Right ventricle myocardium inferior (tissue), 1 donor: ENCODE measurements at places on chromosomes 11 and 22.
A peak's percentile ranks its signal among the peaks of the same experiment; 100 is the strongest.

DNA sequence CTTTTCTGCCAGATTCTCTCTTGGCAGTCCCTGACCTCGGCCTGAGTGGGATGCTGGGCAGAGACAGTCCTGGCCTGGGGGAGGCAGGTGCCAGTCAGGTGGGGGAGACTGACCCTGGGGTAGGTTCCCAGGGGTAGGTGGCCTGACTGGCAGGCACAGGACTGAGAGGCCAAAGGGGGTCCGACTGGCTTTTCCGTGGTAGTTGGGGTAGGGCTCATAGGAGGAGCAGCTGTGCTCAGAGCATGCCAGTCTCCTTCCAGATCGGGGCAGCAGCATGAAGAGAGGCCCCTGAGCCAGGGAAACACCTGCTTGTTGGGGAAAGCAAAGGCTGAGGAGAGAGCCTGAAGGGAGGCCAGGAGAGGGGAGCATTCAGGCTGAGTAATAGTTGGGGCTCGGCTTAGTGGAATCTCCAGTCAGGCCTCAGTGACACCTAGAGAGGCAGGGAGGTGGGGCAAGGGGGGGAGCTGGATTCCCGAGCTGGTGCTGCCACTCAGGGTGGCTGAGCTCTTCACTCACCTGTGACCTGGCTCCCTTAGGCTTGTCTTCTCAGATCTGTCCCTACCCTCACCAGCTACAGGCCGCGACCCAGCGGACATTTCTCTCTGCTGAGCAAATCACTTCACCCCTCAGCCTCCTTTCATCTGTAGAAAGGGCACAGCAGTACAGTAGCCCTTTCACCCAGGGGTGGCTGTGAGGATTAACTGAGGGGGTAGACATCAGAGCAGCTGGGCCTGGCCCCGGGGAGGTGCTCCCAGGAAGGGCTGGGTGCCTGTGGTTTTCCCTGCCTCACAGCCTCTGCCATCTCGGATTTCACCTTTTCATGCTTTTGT is 26.2 kb downstream of the MCM5 start:
- DNase-seq = no peak

DNA sequence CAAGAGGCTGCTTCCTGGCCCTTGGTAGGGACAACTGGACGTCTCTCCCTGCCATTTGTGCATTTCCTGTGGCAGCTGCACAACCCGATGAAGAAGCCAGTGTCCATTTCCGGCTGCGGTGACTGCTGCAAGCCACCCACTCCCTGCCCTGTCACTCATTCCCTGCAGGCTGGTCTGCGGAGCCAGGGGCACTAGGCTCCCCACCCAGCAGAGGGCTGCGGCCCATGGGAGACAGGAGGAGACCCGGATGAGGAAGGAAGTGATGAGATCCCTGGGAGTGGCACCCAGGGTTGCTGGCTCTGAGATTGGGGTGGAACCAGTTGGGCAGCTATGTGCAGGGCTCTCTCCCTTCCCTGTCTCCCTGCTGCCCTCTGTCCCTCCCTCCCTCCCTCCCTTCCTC is 10.0 kb upstream of the MYRF start:
- no peak for DNase-seq

DNA sequence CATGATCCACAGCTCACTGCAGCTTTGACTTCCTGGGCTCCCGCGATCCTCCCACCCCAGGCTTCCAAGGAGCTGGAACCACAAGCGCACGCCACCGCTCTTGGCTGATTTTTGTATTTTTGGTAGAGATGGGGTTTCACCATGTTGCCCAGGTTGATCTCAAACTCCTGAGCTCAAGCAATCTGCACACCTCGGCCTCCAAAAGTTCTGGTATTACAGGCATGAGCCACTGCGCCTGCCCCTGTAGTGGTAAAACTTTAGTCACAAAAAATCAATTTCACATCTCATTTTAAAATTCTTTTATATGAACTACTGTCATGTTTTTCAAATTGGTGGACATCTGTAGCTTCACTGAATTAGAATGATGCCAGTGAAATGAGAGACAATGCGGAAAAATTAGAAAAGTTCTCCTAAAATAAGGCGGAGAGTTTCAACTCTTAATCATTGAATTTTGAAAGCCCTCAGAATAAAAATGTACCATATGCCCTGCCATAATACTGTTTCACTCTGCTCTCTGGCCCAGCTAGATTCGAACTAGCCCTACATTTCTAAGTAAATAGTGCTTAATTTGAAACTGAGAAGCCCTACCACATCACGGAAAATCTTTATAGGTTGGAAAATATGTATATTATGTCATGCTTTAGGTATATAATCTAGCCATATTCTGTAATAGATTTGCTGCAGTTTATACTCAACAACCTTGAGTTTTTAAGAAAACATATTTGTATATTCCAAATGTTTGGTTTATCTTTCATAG is 78.7 kb downstream of the HORMAD2 start:
- peak; percentile 33 for DNase-seq

DNA sequence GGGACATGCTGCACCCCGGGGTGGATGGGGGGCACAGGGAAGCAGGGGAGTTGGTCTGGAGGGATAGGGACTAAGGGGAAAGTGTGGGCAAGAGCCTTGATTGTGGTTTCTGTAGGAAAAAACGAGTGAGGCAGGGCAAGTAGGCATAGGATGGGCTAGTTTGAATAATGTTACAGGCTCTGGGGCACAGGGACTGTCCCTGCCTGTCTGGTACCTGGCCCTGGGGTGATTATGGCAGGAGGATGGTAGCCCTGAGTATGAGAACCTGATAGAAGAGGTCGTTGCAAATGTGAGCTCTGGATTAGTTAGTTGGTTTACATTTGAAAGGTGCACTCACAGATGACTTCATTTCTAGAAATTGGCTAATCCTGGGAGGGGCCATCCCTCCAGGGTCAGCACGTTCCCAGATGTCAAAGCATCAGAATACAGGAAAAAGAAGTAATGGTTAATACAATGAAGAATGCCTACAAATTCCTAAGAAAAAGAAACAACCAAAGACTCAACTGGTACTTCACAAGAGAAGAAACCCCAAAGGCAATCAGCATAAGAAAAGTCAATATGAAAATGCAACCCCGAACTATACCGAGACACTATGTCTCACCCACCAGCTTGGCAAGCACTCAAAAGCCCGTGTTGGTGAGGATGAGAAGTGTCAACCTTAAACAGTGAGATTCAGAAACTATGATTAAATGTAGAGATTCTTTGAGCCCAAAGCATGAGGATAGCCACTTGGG is 11.3 kb upstream of the SMIM38 start:
- no peak for DNase-seq

- DNase-seq = no peak
These were observed 13.4 kb upstream of the SEPTIN5 start for GRCh38 chr22:19700790-19701419.

DNA sequence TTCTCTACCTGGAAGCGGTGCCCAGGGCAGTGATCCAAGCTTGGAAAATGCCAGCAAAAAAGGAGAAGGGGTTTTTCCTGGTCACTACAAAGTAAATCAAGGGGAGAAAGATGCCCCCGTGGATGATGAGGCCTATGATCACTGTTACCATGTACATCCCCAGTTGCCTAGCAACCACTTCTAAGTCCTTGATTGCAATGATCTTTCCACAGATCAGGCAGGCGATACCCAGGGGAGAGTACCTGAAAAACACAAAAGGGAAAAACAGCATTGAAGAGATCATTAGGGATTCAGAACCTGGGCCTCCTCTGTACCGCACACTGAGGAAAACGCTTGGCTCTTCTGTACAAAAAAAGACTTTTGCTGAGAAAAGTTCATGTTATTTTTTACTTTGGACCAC is 127.1 kb downstream of the SLC1A2 start:
- no peak for DNase-seq

GRCh38 chr22:49570032-49570848 is 257.4 kb downstream of the BRD1 start:
- DNase-seq = no peak

DNA sequence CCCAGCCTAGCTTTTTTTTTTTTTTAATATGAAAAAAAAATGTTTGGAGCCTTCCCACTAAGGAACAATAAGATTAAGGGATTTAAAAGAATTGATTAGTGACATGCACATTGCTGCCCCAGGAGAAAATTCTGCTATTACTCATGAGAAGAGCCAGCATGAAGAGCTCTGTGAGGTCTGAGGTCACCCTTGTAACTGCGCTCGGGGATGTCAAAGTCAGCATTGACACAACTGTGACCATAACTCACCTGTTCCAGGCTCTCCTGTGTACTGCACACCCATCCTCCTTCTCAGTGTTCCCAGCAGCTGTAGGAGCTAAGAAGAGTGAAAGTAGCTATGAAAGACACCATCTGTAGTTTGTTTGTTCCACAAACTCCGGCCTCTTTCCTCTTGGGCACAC is 109.8 kb upstream of the FGF3 start:
- DNase-seq = no peak

GRCh38 chr11:100182350-100182749 is 504.7 kb upstream of the ARHGAP42 start:
- no peak for DNase-seq

GRCh38 chr11:103499710-103500340 is 390.6 kb downstream of the DYNC2H1 start:
- DNase-seq = no peak

- DNase-seq = no peak
These were observed 31.0 kb downstream of the SLC22A6 start for GRCh38 chr11:62953811-62954210.
